ENCODE measurements at places on chromosomes 16 and 17.

GRCh38 chr16:72657791-72658190, 390.1 kb downstream of the ZFHX3 start:
- no peak for DNase-seq

DNA sequence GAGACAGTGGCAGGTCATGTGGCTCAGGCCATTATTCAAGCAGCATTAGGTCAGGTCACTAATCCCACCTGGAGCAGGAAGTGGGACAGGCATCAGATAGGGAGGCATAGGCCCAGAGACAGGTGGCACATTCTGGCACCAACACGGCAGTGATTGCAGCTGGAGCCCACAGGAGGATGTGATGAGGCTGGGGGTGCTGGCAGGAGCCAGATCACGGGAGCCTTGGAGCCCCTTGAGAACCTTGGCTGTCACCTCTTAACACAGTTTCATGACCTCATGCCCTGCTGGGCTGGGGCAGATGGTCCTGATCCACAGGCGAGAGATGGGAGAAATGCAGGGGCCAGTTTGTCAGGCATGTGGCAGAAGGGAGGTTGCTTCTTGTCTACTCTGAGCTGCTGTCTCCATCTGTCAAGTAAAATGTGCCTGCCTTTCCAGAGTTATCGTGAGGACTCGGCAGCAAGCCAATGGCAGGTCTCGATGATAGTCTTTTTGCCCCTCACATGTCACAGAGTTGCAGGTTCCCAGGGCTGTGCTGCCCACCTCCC, 109.6 kb downstream of the CLEC16A start:
- DNase-seq: no peak

- no peak for DNase-seq
Measured at GRCh38 chr17:2179615-2180295, 123.8 kb downstream of the SMG6 start.

DNA sequence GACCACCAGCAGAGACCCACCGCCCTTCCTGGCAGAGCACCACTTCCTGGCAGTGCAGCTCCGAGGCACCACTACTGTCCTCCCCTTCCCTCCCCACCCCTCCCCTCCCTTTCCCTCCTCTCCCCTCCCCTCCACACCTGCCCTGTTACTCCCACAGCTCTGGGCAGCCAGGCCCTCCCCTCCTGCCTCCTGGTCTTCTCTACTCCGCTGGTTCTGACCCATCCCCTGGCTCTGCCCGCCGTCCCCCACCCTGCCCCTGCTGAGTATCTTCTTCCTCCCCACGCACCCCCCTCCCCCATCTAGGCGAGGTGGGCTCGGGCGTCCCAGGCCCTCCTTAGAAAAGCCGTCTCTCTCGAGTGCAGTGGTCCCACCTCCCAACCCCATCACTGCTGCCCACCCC, 77.7 kb downstream of the AMFR start:
- DNase-seq: no peak

GRCh38 chr16:55133654-55134053, 190.3 kb upstream of the IRX6 start:
- DNase-seq: no peak

DNA sequence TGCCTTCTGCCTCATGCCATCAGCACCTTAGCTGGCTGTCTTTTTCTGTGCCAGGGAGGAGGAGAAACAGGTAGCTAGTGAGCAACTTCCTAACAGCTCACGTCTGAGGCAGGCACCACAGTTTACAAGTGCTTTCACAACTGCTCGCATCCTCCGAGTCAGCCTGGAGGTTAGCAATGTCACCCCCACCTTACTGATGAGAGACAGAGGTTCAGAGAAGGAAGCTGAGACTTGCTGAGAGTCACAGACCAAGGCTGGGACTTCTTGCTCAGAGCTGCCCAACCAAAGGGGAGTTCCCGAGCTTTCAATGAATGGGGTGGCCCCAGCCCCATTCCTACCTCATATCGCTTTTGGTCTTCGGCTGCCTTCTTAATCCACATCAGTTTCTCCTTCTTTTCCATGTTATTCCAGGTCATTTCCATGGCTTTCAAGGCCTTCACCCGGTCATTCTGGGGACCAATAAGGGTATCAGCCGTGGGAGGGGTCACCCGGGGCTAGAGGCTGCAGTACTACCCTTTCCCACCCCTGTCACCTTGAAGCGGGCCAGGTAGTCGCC, 9.6 kb downstream of the UBTF start:
- DNase-seq: no peak

DNA sequence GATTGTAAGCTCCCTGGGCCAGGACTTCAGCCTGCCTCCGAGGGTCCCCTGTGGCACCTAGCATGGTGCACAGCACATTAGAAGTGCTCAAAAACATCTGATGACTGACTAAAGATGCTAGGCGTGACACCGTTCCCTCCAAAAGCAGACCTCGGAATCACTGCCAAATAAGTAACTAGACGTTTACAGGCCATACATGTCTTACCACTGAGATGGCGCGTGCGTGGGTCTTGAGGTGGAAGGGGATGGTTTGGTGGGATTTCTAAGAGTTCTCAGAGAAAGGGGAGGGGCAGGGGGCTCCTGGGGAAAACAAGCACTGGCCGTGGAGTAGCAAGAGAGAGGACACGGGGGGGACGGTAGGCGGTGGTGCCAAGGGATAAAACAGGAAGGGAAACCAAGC, 12.4 kb downstream of the MPO start:
- no peak for DNase-seq

GRCh38 chr16:69564845-69565670, 708 bp upstream of the NFAT5 start:
- DNase-seq: no peak

- no peak for DNase-seq
Measured at GRCh38 chr16:25786748-25787147, 95.0 kb downstream of the HS3ST4 start.

GRCh38 chr17:16988749-16989229, 16.9 kb upstream of the TNFRSF13B start:
- DNase-seq: no peak

GRCh38 chr17:76811834-76812233, 56.4 kb upstream of the MGAT5B start:
- no peak for DNase-seq

DNA sequence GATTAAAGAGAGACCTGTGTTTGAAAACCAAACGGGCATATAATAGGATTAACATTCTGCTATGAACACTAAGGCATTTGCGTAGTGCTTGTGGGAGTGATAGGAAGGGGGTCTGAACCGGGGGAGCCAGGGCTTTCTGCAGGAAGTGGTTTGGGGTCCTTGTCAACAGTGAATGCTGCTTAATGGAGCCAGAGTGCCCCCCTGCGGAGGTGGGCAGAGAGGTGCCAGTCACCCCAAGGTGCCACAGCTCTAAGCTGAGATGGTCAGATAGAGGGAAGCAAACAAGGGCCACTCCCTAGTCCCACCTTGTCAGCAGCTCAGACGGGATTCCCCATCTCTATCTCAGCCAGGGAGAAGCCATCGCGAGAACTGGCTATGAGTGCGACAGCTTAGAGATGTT, 17.7 kb downstream of the NAA60 start:
- DNase-seq: peak; percentile 62

DNA sequence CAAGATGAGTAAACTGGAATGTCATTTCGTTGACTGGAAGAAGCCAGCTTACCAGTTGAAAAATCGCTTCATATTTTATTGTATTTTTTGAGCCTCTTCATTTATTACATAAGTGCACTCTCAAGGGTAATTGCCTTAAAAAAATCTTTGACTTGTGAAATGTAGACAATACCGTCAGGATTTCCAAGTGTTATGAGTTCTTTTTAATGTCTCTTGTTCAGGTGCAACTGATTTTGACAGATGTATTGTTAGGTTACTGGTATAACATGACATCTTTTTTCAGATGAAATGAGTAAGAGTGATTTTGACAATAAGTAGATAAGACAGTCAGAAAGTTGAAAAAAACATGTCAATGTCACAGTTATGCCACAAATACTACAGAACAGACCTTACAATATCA, 169.1 kb downstream of the CNTNAP4 start:
- DNase-seq: no peak

DNA sequence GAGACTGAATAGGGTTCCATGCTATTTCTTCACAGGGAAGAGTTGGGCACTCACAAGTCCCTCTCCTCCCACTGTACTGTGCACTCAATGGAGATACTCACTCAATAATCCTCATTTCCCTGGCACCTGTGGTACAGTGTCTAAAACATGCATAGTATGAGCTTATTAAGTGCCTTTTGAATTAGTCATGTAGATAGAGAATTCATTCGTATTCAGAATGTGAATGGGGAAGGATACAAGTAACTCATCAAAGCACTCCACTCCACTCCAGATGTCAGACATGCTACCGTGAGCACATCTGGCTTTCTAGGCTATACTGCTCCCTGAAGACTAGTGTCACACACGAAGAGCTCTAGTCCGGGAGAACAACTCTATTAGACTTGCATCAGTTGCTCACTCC, 6.3 kb downstream of the C17orf75 start:
- DNase-seq: no peak

GRCh38 chr17:58136669-58137279, 11.4 kb upstream of the OR4D1 start:
- DNase-seq: no peak

GRCh38 chr16:73032541-73033270, 15.2 kb downstream of the ZFHX3 start:
- DNase-seq: no peak

- no peak for DNase-seq
Measured at GRCh38 chr16:48845261-48845660, 235.3 kb upstream of the N4BP1 start.

- no peak for DNase-seq
Measured at GRCh38 chr17:55531053-55531728, 19.9 kb upstream of the SMIM36 start.

GRCh38 chr17:18106211-18106610, 2.3 kb upstream of the MYO15A start:
- no peak for DNase-seq

- no peak for DNase-seq
Measured at GRCh38 chr16:70682239-70683145, 3.4 kb downstream of the MTSS2 start.

- DNase-seq: no peak
Measured at GRCh38 chr16:5186381-5186903, 88.8 kb upstream of the EEF2KMT start.

DNA sequence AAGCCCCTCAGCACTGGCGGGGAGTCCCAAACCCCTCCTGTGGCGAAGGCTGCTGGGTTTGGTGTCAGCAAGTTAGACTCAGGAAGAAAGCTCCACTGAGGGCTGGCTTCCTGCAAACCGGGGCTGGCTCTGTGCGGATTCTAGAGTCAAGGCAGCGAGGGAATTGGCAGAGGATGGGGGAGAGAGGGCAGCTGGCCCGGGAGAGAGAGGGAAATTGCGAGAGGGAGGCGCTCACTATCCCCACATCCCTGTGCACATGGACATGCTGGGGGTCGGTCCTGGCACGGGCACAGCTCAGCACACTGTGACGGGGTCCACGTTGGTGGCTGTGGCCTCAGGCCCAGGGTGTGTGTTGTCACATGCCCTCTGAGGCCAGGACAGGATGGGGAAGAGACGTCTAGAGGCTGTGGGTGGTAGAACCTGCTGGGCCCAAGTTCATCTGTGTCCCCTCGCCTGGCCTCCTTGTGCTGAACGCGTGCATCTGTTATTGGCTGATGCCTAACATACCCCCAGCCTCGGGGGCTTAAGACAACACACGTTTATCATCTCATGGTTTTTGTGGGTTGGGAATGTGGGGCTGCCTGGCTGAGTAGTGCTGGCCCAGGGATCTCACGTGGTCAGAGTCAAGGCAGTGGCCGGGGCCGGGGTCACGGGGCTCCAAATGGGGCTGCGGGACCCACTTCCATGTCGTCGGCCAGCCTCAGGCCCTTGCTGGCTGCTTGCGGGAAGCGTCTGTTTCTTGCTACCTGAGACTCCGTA, 16.7 kb upstream of the JPH3 start:
- DNase-seq: no peak

GRCh38 chr16:3036726-3037315, at the start of gene BICDL2:
BICDL2 (minus strand) TSS chr16:3036944; CDS start chr16:3035496, 1,448 bp downstream.
- no peak for DNase-seq

DNA sequence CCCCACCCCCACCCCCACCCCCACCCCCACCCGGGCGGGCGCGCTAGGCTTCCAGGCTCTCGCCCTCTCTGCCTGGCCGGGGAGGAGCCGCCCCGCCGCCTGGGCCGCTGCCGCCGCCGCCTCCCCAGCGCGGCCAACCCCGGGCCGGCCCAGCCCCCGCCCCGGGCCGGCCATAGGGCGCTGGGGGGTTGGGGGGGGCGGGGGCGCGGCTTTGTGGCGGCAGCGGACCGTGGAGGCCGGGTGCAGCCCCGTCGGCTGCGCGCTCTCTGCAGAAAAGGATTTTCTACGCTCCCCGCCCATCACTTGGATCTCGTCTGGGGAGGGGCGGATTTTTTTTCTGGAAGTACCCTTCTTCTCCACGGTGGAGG, 230.9 kb downstream of the MRTFB start:
- peak; percentile 62 for DNase-seq

DNA sequence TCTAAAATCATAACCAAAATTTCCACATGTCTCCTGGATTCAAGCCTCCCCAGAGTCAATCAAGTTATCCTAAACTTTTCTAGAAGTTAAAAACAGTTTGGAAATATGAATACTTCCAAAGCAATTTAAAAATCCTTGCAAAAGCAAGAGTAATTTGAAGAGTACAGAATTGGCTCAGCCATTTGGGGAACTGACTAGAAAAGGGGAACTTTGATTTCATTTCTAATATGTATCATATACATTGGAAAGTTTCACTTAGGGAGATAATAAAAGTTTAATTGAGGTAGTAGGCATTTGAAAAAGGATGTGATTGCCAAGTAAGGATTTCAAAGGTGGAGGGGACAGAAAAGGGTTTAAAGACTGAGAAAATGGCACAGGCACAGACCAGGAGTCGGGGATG, 9.0 kb upstream of the SLFN12L start:
- no peak for DNase-seq

GRCh38 chr17:75743625-75744206, 21.3 kb downstream of the GALK1 start:
- DNase-seq: no peak

DNA sequence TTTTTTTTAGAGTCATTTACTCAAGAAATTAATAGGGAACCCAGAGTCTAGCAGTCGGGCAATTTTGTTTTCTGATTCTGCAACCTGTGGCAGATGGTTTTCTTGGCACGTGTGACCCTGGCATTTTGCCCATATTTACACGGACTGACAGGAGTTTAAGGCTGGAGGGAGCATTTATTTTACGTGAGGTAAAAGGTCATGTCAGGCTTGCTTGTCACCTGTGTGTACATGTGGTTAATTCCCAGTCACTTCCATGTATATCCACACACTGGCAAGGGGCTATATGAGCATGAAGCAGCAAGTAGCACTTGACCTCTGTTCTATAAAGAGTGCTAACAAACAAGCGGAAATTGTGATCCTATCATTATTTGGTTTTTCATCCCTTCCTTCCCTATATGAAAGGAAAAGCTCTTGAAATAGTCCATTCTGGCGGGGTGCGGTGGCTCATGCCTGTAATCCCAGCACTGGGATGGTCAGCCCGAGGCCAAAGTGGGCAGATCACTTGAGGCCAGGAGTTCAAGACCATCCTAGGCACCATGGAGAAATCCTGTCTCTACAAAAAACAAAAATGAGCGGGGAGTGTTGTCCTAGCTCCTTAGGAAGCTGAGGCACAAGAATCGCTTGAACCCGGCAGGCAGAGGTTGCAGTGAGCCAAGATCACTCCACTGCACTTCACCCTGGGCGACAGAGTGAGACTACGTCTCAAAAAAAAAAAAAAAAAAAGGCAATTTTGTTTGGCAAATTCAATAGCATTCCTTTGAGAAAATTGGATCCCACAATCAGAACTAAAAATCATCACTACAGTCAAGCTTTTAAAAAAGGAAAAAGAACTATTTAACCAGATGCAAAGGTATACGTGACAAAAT, 2.1 kb downstream of the SPAG9 start:
- DNase-seq: no peak

GRCh38 chr17:82087961-82088837, 9.8 kb downstream of the FASN start:
- DNase-seq: no peak

- DNase-seq: peak; percentile 45
Measured at GRCh38 chr17:78780335-78780734, 1.7 kb downstream of the CYTH1 start.

All from activated naive CD8-positive, alpha-beta T cell treated with anti-CD3 and anti-CD28 coated beads, Interleukin-2, amount 10 ng/mL, durations not matched to agents 7 days and 5 days (primary cell).